ENCODE measurements at places on chromosomes 7 and 10.

- DNase-seq = no peak
Observed at GRCh38 chr7:44225566-44226395, 25.0 kb downstream of the YKT6 start.

- DNase-seq = no peak
Observed at GRCh38 chr7:131094685-131095084, 233.0 kb upstream of the MKLN1 start.

- no peak for DNase-seq
Observed at GRCh38 chr10:47456794-47457527, 27.0 kb downstream of the ANXA8 start.

GRCh38 chr7:140673063-140673773 is 473 bp downstream of the ADCK2 start:
- DNase-seq = no peak

DNA sequence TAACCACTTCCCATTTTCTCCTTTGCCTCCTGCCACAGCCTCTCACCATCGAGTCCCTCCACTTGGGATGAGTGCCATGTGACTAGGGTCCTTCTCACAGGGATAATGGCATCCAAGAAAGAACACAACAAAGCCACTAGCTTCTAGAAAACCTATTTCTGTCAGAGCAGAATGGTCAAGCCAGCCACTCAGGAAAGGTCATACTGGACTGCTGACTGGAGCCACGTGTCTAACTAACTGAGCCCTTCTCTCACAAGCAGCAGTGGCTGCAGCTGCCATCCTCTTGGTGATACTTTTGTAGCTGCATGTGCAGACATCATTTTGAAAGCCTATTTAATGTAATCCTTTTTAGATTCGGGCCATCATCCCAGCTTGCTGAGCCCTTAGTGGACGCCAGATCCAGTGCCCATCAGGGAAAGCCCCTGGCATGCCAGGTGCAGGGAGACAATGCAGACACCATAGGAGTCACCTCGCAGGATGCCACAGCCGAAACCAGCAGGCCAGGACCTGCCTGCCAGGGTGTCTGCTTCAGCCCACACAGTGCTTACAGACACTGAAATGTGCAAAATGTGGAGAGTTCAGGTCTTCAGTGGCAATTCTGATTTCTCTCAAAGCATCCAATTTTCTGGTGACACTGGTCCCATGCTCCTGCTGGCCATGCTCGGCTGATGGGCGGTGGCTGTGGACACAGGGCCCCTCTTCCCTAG is 98.3 kb upstream of the DDC start:
- no peak for DNase-seq

DNA sequence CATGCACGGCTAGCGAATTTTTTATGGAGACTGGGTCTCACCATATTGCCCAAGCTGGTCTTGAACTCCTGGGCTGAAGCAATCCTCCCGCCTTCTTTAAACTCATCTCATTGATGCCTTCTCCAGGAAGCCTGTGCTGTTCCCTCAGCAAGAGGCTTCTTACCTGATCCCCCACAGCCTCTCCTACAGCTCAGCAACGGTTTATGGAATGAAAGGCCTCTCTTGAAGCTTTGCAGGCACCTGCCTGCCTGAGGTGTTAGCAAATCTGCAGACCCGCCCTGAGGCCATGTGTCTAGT is 468 bp upstream of the TRIM56 start:
- DNase-seq = no peak

DNA sequence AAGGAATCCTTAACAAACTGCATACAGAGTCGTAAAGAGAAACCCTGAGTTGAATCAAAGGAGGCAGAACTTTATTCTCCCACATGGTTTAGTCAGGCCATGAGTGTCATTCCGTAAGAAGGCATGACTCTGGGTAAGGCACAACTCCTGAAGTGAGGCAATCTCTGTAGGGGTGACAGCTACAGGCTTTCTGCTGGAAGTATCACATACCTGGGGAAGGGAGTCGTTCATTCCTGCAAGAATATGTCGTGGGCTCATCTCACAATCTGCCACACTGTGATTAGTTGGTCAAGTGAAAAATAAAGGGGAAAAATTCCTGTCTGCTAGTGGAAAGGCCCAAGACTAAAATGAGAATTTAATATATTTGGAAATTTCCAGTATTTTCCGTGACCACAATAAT is 392.6 kb downstream of the POM121L12 start:
- no peak for DNase-seq

GRCh38 chr7:127769696-127770400 is 117.9 kb downstream of the SND1 start:
- DNase-seq = no peak

DNA sequence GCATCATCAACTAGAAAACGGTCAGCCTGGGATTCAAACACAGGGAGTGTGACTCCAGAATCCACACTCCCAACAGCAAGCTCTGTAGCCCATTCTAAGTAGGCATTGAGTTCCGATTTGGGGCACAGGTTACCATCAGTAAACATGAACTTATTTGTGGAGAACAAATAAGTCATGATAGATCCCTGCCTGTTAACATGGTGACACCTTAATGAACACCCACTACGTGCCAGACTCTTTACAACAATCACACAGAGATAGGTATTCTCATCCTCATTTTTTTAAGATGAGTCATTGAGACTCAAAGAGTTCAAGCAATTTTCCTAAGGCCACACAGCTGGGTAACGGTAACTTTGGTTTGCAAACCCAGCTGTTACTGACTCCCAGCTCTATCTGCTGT is 91.5 kb downstream of the LYZL2 start:
- no peak for DNase-seq

GRCh38 chr7:72106405-72106804 is 305.7 kb downstream of the CALN1 start:
- no peak for DNase-seq

- no peak for DNase-seq
Observed at GRCh38 chr10:4498711-4499251, 327.2 kb upstream of the AKR1E2 start.

DNA sequence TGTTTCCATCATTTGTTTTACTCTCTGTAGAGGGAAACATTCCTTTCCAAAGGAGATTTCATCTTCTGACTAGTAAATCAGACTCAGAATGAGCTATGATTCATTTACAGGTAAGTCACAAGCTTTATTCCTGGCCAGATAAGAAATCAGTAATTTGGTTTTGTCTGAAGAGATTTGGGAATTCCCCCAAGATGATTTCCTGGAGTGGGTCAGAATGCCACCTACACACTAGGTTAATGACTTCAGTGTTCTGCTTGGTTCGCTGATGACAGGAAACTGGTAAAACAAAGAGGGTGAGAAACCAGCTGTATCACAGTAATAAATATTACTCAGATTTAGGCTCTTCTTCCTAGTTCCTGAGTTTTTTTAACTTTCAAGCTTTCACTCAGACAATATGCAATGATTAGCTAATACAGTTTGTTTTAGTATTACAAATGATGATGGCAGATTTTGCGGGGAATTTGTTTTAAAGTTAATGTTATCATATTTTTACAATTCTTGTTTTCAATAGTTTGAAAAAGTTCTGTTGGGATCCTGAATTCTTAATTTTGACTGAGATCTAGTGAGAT is 8.3 kb upstream of the ASZ1 start:
- no peak for DNase-seq

DNA sequence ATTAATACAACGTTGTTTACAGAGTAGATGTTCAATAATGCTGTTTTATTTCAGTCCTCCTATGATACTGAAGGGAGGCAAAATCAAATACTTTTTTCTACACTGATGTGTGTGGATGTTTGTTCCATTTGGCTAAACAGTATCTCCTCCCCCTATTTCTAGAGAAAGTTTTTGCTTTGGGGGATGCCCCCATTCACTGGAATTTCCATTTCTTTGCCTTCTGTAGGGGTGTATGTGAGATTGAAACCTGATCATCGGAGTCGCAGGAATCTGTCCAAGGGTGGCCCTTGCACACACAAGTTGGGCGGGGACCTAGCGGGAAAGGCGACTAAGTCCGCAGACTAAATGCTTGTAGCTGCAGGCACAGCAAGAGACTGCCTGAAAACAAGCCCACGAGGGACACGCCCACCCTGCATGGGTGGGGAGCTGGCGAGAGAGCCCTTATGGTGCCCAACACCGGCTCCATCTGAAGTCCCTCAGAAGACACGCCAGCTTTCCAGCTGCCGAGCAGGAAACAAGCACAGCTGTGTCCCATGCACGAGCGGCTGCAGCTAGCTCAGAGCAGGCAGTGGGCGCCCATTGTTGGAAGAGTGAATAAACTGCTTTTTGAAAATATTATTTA is 58.0 kb downstream of the ESYT2 start:
- DNase-seq = no peak

DNA sequence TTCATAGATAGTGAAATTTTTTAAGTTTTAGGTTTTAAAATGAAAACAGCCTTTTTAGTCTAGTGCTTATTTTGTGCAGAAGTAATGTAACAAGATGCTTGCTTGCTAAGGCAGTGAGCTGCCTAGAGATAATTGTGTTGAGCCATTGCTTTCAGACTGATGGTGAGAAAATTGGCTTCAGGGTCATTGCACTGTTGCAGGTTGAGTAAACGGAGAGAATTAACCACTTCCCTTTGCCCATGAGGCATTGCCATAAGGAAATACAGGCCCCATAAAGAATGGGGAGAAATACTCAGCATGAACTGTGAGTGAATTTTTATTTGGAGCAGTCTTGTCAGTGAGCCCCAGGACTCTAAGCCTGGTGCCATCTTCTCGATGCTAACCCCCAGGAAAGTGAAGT is 140.5 kb downstream of the LRRC4 start:
- DNase-seq = no peak

- no peak for DNase-seq
Observed at GRCh38 chr7:146126767-146127509, 10.3 kb downstream of the CNTNAP2 start.

GRCh38 chr10:72250666-72251065 is 23.1 kb upstream of the DDIT4 start:
- no peak for DNase-seq

DNA sequence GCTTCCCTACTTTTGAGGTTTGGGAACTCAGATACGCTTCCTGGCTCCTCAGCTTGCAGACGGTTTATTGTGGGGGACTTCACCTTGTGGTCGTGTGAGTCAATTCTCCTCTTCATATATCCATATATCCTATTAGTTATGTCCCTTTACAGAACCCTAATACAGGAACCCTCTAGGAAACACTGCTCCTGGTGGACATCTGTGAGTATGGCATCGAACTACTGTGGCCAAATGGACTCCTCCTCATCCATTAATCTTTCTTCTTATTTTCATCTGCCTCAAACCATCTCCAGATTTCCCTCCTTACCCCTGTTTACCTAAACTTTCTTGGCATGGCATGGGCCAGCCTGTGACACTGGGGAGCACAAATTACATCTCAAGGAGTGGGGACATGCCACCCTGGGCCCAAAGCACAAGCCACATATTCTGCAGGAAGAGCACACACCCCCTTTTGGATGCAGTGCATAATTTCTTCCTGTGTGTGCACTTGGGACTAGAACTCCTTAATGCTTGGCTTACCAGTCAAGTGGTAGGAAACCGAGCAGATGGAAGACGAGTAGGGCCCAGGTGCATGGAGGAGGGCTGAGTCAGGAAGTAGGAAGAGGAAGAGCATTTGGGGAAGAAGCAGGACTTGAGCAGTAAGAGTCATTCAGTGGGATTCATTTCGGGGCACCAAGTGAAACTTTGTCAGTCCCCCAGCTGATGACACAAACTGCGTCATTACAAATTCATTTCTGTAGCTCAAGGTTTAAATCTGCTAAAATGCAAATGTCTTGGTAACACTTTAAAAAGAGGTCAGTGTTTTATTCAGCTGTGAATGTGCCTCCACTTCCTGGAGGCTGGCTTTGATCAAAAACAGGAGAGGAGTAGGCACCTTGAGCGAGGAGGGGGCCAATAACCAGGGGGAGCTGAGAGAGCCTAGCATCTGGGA is 80.8 kb upstream of the PLXNA4 start:
- DNase-seq = peak; percentile 11

- no peak for DNase-seq
Observed at GRCh38 chr10:25393621-25394020, 218.8 kb downstream of the GPR158 start.

- no peak for DNase-seq
Observed at GRCh38 chr10:44956226-44956625, 3.4 kb upstream of the RASSF4 start.

- peak; percentile 64 for DNase-seq
Observed at GRCh38 chr7:154744256-154744860, 258.6 kb downstream of the PAXIP1 start.

DNA sequence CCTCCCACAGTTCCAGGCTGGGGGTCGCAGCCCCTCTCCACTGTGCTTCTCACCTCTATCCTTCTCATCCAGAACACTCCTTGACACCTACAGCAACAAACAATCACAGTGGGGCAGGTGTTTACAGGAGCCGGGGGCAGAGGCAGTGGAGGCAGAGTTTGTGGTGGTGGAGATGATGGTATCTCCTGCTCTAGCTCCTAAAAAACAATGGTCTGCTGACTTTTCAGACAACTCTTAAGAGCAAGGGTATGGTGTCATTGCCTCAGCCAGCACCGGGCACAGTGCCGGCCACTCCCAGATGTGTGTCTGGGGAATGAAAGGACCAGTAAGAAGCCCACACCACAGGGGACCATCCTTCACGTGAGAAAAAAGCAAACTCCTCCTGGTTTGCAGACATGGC is 36.3 kb upstream of the ANTXRL start:
- no peak for DNase-seq

- DNase-seq = no peak
Observed at GRCh38 chr7:36171503-36171902, 18.4 kb downstream of the EEPD1 start.

DNA sequence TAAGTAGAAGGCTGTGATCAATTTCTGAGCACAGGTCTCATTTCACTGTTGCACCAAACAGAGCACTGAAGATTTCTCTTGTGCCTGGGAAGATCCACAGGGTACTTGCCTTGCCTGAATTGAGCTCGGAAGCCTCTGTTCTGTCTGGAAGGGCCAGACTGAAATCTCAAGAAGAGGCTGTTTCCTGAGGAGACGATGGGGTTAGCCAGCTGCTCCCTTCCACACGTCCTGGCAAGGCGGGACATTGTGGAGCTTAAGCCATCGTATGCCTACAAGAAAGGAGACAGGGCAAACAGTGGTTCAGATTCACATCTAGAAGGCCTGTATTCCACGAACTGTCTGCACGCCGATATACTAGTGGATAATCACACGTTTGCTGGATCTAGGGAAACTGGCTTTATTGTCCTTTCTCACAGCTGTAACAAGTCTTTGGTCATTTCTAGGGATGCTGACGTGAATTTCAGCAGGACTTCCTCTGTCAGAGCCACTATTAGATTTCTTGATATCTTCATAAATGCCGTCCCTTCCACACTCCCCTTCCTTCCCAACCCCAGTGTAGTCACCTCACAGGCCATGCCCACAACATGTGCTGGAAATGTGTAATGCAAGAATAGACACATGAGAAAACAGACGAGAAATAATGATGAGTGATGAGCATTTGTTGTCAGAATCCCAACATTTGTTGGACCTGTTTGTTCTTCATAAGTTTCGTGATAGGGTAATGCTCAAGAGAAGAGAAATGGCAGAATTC is 137.2 kb upstream of the RSU1 start:
- no peak for DNase-seq

GRCh38 chr7:22234227-22234626 is 122.7 kb downstream of the RAPGEF5 start:
- no peak for DNase-seq

GRCh38 chr7:102107474-102108104 is 179.1 kb upstream of the SH2B2 start:
- no peak for DNase-seq
